ENCODE measurements at places on chromosomes 12 and 14.

- no peak for DNase-seq
Observed at GRCh38 chr12:129053232-129053631, 200.0 kb downstream of the GLT1D1 start.

DNA sequence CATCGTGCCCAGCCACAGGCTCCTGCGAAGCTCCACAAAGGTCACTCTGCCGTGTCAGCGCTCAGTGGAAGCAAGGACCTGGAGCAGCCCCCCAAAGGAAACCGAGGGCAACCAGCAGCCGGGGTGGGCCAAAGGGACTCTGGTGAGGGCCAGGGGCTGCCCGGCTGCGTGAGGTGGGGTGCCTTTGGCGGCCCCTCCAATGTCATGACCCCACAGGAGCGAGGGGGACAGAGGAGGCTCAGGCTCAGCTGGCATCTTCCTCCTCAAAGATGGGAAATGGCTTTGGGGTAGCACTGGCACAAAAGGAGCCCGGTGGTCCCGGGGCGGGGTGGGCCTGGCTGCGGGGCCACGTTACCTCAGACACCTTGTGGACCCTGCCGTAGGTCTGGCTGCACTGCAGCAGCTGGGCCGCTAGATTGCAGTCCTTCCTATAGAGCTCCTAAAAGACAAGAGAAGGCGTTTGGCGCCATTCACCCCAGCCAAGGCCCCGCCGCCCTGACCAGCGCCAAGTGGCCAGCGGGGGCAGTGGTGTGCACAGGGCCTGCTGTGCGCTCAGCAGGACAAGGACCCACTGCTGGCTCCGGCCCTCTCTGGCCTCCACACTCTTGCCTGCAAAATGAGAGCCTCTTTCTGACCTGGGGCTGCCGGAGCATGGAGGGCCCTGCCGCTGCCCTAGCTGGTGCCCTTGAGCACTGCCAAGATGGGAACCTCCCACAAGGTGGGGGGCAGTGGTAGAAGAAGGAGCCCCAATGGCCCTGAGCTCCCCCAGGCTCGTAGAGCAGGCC, 46.9 kb downstream of the BEGAIN start:
- DNase-seq: no peak

- DNase-seq: peak; percentile 53
Observed at GRCh38 chr12:80692114-80692513, 15.3 kb upstream of the MYF6 start.

GRCh38 chr14:55715889-55716288, 135.9 kb downstream of the KTN1 start:
- no peak for DNase-seq

All from NCI-H524 treated with DMSO at 0.1 percent for 48 hours (cell line).